Activated naive CD8-positive, alpha-beta T cell treated with anti-CD3 and anti-CD28 coated beads, Interleukin-2, amount 10 ng/mL, durations not matched to agents 7 days and 5 days (primary cell): ENCODE measurements at places on chromosomes 12 and 14. TPM values are rescaled to one million over a fixed set of nuclear protein-coding genes. Genes with fewer than 3 reads are reported as not detected.

DNA sequence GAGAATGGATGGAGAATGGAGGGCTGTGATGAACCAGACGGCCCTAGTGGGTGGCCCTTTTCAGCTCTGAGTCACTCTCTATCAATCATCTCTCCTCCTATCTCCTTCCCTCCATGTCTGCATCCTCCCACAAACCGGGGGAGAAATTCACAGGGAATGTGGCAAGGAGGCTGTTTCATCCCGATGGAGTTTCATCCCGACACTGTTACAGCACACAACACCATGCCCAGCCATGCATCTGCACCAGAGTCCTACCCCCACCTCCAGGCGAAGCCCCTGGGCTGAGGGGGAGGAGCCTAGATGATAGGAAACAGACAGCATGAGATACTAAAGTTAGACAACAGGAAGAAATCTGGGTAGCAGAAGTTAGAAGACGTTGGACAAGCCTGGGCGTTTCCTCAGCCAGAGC is 20.8 kb downstream of the SLC8B1 start:
- no peak for DNase-seq

DNA sequence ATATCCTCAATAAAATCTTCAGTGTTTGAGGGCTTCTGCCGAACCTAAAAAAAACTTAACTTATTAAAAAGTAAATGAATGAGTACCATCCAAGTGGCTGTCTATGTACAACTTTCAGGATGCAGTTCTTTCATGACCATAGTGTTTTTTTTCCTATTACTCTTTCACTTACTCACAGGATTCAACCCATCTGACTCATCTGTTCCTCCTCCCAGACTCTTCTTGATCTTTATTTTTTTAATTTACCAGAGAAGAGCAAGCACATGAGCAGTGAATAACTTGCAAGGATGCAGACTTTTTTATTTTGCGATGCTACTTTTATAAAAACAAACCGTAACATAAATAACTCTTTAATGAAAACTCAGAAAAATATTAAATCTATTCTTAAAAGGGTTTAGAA is 24.5 kb downstream of the RECQL start:
- no peak for DNase-seq

DNA sequence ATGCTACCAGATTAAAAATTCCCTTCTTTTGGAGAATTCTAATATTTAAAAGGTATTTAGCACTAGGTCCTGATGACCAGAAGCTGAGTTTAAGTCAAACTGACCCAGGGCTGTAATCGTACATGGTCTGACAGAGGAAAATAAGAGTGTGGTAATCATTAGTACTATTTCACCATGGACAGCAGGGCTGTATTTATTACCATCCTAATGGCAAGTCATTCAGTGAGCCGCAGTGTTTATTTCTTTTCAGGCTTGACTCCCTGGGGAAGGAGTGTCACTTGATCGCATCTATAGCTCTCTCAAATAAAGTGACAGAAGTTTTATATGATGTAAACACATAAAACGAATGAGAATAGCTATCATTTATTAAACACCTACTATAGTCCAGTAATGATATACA is 261.8 kb downstream of the BTG1 start:
- no peak for DNase-seq

GRCh38 chr14:81555051-81555450 is 21.4 kb upstream of the SEL1L start:
- DNase-seq = no peak

GRCh38 chr14:39617537-39617936 is 185.3 kb upstream of the FBXO33 start:
- no peak for DNase-seq

- DNase-seq = no peak
Observed at GRCh38 chr12:94297876-94298505, 149.6 kb downstream of the PLXNC1 start.

GRCh38 chr12:49776858-49777257 is 35.5 kb downstream of the TMBIM6 start:
- DNase-seq = no peak

- no peak for DNase-seq
Observed at GRCh38 chr14:68577802-68578541, 214.9 kb downstream of the ZFP36L1 start.

DNA sequence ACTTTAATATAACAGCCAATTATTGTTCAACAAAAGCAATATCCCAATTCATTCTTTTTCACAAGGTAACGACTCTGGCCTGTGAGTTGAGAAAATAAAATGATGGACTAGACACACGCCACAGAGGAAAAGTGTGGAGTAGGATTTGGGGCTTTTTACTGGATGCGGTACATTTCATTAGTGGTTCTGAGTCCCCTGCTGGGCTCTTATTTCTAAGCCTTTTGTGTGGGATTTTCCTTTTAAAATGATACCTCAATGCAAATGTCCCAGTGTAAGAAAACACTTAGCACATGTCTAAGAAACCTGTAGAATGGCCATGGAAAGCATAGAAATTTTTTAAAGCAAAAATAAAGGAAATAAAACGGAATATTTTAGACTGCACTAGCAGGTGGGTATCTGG is 73.4 kb downstream of the C12orf42 start:
- no peak for DNase-seq

GRCh38 chr14:20612403-20612802 is 21.2 kb upstream of the RNASE12 start:
- no peak for DNase-seq

DNA sequence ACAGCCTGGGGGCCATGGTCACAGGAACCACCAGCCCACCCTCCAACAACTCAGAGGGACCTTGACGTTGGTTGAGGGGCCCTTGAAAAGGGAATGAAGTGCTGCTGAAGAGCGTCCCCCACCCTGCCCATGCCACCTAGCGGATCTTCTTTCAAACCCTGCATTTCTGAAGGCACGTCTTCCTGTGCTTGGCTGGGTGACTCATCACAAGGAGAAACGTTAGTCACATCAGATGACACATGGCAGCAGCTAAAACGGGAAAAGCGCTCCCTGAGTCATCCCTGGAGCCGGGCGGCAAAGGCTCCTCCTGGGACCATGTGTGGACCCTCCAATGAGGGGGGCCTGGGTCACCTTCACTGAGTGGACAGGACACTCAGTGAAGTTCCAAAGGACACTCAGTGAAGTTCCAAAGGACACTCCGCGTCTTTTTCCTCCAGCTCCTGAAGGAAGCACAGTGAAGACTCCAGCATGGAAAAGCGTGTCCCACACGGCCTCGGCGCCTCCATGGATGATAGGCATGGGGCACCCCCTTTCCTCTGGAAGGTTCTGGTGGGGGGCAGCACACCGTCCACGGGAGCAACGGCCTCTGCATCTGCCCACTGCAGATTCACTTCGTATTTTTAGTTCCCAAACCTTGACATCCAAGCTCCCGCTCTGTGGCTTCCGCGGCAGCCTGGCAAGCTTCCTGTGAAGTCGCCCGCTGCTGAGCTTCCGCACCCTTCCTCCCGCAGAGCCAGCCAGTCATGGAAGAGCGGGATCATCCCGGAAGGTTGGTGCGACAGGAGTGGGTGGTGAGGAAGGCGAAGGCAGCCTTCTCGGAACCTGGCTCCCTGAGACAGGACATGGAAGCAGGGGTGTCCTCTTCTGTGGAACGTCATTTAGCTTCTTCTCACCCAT is 383.4 kb downstream of the VRK1 start:
- no peak for DNase-seq

DNA sequence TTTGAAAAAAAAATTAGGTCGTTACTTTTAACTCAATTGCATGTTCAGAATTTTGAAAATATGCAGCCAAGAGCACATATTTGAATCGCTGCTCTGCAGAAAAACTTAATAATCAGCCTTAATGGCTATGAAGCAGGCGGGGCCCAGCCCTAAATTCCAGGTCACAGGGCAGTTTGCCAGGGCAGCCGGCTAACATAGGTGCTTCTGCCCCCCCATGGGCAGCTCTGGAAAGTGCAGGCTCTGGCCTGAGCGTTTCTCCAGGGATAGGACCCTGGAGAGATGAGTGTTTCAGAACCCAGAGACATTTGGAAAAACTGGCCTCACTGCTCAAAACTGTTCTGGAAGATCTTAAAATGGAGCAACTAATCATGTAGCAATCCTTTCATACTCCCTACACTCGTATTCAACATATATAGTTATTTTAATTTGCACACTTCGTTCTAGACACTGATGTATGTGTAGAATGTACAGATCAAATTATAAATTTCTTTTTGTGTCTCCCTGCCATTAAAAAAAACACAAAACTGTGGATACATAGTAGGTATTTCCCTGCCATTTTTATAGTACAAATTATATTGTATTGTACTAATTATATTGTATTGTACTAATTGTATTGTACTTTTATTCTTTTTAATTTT is 26.0 kb upstream of the PTGR2 start:
- DNase-seq = peak; percentile 75

- no peak for DNase-seq
Observed at GRCh38 chr12:52667509-52667908, 12.7 kb downstream of the KRT1 start.

Gene KRT82
- not detected for total RNA-seq

Gene SCNN1A
- 0.43 TPM for total RNA-seq

Gene CACNB3
- 13.4 TPM for total RNA-seq

Gene WNT5B
- total RNA-seq = not detected

Gene GYS2
- total RNA-seq = 0.14 TPM

Gene SIRT4
- total RNA-seq = 2.6 TPM

Gene APOF
- total RNA-seq = not detected
